ENCODE measurements at places on chromosomes 1 and 21.
A peak's percentile ranks its signal among the peaks of the same experiment; 100 is the strongest.

GRCh38 chr1:221093903-221094791 is 214.9 kb downstream of the HLX start:
- DNase-seq: no peak

DNA sequence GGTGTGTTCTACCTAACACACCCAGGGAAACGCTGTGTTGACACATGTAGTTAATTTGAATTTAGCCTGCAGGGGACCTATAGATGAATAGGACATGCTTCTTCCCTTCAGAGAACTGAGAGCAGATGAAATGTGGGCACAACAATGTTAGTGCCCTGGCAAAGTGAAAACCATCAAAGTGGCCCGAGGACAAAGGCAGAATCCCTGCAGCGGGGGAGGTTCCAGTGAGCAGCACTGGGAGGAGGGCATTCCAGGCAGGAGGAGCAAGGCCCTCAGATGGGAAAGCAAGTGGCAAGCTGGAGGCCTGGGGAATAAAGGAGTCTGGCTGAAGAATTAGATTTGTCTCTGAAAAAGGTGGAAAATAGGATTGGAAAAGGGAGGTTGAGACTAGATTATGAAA is 37.2 kb downstream of the C1orf94 start:
- no peak for DNase-seq

DNA sequence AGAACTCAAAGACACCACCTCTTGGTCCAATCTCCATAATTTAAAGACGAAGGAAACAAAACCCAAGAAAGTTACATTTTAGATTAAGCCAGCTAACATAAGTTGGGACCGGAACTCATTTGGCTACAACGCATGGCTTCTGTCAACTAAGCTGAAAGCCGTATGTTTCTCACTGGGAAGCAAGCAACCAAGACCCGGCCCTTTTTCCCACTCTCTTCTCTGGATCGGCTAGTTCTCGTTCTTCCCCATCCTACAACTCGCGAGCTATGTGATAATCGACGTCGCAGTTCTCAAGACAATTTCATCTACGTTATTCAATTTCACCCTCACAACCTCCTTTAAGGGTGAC is 601 bp downstream of the CCT8 start:
- DNase-seq: no peak

GRCh38 chr1:37692834-37693175 is 489 bp downstream of the CDCA8 start:
- DNase-seq: no peak

DNA sequence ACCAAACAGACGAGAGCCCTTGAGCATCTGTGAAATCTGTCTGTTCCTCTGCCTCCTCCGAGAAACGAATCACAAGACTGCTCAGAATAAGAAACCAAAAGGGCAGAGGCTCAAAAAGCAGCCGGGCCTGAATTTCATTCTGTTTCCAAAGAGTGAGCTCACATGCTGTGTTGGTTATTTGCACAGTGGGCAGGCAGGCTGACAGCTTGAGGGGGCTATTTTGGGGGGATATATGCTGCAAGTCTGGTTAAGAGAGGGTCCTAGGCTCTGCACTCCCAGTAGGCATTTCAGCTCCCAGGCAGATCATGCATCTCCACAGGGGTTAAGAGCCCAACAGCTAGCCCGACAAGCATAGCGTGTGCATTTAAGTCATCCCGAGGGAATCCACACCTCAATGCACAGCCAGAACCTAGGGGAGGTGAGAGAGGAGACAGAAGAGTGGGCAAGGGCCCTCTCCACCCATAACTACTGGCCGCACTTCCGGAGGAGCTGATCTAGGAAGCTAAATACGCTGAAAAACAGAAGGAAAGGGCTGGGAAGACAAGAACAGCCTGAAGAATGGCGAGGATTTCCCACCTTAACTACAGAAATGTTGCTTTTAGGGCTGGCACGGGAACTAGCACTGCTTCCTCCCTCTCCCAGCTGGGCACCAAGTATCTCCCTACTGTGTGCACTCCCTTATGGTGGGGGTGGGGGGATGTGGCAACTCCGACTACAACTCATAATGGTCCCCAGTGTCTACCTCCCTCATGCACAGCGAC is 3.7 kb downstream of the PGBD5 start:
- no peak for DNase-seq

GRCh38 chr1:64038965-64039364 is 164.5 kb upstream of the UBE2U start:
- no peak for DNase-seq

- DNase-seq: no peak
Measured at GRCh38 chr1:247471445-247472016, 13.6 kb upstream of the OR2B11 start.

- no peak for DNase-seq
Measured at GRCh38 chr1:89918794-89919155, 76.1 kb upstream of the ZNF326 start.

- no peak for DNase-seq
Measured at GRCh38 chr1:37255136-37255795, 219.1 kb upstream of the ZC3H12A start.

GRCh38 chr1:181166377-181167196 is 78.1 kb downstream of the IER5 start:
- peak; percentile 32 for DNase-seq

GRCh38 chr1:90579212-90579802 is 137.8 kb downstream of the BARHL2 start:
- DNase-seq: no peak

DNA sequence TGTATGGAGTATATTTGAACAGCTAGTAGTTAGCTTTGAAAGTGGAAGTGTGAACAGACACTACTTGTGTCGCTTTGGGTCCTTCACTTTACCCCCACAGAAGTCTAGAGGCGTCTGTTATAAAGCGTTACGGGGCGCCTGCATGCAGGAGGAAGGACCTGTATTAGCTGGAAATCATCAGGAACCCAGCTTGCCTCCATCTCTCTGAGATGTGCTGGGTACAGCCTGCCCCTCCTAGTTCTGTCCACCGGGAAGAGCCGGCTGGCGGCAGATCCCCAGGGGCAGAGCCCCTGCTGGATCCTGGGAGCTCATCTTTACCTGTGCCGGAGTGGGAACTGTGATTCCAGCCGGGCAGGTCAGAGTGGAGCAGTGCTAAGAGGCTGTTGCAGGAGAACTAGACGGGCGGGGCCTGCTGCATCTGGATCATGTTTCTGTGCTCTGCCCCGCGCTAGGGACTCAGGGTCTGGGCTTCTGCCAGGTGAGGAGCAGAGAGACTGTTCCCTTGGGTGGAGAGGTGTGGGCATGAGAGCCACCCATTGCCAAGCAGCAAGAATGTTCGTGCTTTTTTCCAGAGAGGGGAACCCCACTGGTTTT is 22.3 kb upstream of the SPSB1 start:
- DNase-seq: no peak

DNA sequence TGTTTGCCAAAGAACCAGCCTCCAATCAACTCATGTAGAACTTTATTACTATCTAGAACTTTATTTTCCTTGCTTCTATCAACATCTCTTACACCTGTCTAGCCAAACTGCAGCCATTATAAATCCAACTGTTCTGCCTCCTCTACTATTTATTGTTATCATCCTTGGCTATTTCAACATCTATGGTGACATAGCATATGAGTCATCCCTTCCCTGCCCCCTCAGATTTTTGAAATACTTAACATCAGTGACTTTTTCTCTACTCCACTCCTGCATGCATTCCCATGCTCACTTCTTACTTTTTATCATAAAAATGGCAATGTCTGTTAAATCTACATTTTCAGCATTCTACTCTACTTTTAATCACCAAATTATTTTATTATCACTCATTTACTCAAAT is 544.9 kb upstream of the NEGR1 start:
- DNase-seq: peak; percentile 1

- peak; percentile 64 for DNase-seq
Measured at GRCh38 chr1:238063454-238063853, 172.7 kb upstream of the ZP4 start.

DNA sequence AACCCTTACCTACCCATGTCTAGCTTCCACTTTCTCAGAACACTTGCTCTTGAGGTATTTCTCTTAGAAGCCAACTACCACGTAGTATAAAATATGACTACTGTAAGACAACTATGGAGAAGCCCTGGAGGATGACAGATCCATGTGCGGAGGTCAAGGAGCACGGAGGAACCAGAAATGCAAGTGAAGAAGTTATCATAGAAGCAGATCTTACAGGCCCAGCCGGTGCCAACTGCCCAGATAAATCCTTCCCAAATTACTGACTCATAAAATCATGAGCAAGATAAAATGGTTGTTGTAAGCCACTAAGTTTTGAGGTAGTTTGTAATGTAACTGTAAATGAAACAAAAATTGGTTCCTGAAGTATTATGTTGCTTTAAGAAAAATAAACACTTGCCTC is 12.6 kb downstream of the GTF2B start:
- DNase-seq: no peak

DNA sequence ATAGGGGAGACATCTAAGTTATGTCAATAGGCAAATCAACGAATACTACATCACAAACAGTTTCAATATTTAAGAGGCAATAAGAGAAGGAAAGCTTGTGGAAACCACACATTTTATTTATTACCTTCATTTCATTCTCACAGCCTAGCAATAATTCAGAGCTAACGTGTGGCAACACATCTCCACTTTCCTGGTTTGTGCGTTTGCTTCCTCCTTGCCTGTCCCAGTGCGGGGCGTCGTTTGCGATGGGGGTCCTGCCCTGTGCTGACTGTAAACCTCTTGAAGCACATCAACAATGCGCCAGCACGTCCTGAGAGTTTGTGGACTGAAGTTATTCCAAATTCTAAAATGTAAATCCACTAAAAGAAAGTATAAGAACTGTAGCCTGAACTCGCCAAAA is 14.4 kb upstream of the VPS26C start:
- no peak for DNase-seq

DNA sequence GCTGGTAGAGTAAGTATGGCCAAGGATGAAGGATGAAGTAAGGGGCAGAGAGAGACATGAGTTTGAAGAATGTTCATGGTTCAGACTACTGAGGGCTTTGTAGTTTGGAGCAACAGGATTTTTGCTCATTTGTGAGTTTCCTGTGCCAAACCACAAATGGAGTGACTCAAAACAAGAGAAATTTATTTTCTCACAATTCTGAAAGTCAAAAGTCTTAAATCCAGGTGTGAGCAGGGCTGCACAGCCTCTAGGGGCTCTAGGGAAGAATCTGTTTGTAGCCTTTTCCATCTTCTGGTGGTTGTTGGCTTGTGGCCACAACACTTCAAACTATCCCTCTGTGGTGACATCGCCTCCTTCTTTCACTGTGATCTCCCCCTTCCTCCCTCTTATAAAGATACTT is 58.9 kb downstream of the RHOU start:
- no peak for DNase-seq

GRCh38 chr1:9751971-9752370 is 71.8 kb downstream of the CLSTN1 start:
- DNase-seq: no peak

DNA sequence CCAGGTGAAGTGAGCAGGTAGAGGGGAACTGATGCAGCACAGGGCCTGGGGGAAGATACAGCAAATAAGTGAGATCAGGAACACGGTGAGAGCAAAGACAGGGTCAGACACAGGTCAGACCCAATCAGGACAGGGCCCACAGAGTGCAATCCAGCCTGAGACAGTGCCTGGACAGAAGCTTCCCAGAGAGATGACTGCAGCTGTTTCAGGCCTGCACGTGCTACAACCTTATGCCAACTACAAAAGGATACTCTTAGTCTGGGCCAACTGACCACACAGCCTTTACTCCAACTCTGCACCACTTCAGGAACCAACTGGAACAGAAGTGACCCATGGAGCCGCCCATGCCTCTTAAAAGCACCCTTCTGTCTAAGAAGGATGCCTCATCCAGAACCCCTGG is 228.0 kb downstream of the TOMM20 start:
- DNase-seq: no peak

DNA sequence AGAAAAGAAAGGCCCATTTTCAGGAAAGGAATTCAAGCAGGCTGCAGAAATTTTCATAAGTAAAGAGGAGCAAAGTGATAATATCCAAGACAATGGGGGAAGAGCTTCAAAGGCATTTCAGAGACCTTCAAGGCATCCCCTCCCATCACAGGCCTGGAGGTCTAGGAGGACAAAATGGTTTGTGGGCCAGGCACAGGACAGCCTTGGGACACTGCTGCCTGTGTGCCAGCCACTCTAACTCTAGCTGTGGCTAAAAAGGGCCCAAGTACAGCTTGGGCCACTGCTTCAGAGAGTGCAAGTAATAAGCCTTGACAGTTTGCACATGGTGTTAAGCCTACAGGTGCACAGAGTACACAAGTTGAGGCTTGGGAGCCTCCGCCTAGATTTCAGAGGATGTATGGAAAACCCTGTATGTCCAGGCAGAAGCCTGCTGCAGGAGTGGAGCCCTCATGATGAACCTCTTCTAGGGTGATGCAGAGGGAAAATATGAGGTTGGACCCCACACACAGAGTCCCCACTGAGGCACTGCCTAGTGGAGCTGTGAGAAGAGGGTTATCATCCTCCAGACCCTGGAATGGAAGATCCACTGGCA is 51.8 kb upstream of the ZSWIM5 start:
- DNase-seq: no peak

- no peak for DNase-seq
Measured at GRCh38 chr1:178566187-178566586, 53.3 kb downstream of the TEX35 start.

DNA sequence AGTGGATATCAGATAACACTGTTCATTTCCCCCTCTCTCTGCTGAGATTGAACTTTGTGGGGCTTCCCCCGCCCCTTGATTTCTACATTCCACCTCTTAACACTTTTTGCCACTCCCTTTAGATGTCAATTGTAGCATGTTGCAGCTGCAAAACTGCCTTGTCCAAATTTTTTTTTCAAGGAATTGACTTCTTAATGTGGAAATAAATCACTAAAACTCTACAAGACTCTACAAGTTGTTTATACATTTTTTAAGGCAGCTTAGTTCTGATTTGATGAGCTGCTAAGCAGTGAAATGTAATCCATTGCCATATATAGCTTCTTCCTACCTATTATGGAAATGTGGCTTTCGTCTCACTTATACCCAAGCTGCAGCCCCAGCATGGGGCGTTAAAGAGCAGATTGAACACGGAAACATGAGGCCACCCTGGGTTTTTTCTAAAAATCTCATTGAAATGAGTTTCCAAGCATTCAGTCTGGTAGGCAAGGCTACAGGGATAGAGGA is 132.2 kb downstream of the SYT2 start:
- peak; percentile 95 for DNase-seq

- DNase-seq: peak; percentile 91
Measured at GRCh38 chr1:207393610-207394009, 60.5 kb upstream of the CR2 start.

DNA sequence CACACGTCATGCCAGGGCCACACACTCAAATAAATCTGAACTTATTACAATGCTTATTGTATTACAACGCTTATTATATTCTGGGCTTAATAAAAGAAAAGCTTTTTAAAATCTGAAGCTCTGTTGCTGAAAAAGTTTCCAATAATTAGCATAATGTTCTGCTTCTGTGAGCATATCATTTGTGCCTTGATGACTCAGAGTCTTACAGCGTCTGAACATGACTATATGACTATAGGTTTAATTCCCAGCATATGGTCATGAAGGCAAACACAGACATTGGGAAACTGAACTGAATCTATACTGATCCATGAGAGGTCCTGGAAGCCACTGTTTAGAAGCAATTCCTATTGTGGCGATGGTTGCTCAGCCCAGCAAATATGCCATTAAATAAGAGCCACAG is 66.3 kb downstream of the SIM2 start:
- DNase-seq: no peak

All from fibroblast of skin of left biceps (primary cell).